ENCODE measurements at places on chromosomes 7 and 10. TPM values are rescaled to one million over a fixed set of nuclear protein-coding genes. Genes with fewer than 3 reads are reported as not detected.

The MAT1A gene
- total RNA-seq: 0.11 TPM

The MALRD1 gene
- total RNA-seq: not detected

The HK1 gene
- total RNA-seq: 37.3 TPM

The EEF1AKMT2 gene
- total RNA-seq: 18.3 TPM

The TMEM236 gene
- total RNA-seq: 0.08 TPM

Data from A549 treated with DMSO at 1 μM for 4 hours (cell line).